ENCODE measurements at places on chromosomes 2 and 18. TPM values are rescaled to one million over a fixed set of nuclear protein-coding genes. Genes with fewer than 3 reads are reported as not detected.
A peak's percentile ranks its signal among the peaks of the same experiment; 100 is the strongest.

DNA sequence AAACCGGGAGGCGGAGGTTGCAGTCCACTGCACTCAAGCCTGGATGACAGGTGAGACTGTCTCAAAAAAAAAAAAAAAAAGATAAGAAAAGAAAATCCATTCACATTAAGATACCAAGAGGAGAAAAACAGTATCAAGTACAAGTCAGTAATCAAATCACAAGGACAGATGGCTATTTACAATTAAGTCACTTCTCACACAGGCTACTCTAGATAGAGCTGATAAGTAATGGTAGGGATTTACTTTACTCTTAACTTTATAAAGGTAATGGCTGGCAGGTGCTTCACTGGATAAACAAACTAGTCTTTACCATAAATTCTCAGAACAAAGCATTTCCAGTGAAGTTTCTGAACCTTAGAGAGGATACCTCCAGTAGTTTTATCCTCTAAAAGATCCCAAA lies 11.5 kb downstream of the SF3B1 start:
- DNase-seq: no peak
- peaks cover 18% of the 10 kb centered on the region for H3K4me1 ChIP-seq
- peaks cover 38% of the 10 kb centered on the region for H3K36me3 ChIP-seq
- no peak overlapping the region for H3K4me3 ChIP-seq
- H3K27me3 ChIP-seq: no peaks in the 10 kb centered on the region

- H3K4me1 ChIP-seq: no peaks in the 10 kb centered on the region
- H3K4me3 ChIP-seq: no peak overlapping the region
- no peaks in the 10 kb centered on the region for H3K27me3 ChIP-seq
- no peak for DNase-seq
These were observed 11.9 kb downstream of the IL18R1 start for GRCh38 chr2:102367331-102367971.

GRCh38 chr2:223860809-223861738 lies 23.7 kb upstream of the AP1S3 start:
- peak; percentile 68 for DNase-seq
- H3K4me3 ChIP-seq: no peak overlapping the region
- no peaks in the 10 kb centered on the region for H3K27me3 ChIP-seq
- H3K27ac ChIP-seq: peak overlapping the region; percentile 0

DNA sequence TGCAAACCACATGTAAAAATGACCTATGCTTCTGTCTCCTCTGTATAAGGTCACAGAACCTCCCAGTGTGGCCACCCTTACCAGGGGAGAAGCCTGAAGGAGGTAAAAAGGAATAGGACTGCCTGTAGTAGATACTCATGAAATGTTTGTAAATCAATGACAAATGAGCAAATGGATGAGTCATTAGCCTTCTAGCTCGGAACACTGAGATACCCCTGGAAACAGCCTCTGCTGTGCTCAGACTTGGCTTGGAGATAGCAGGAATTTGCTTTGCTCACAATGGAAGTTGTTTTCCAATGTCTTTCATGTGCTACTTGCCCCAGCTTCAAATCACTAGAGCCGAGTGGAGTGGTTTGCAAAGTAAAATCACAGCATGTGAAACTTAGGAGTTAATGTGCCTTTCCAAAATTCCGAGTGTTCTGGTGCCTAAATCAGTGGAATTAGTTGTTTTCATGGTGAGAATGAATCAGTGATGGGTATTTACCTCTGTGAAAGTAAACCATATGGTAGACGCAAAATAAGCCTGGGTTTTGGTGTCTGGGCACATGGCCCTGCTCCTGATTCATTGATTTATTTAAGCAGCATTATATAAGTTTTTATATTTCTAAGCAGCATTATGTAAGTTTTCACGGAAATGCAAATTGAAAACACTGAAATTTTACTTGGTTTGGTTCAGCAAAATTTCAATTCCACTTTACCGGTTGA lies 154.0 kb upstream of the MAP3K20 start:
- no peak overlapping the region for H3K27ac ChIP-seq
- no peaks in the 10 kb centered on the region for H3K27me3 ChIP-seq
- no peak overlapping the region for H3K4me3 ChIP-seq
- no peaks in the 10 kb centered on the region for H3K4me1 ChIP-seq

DNA sequence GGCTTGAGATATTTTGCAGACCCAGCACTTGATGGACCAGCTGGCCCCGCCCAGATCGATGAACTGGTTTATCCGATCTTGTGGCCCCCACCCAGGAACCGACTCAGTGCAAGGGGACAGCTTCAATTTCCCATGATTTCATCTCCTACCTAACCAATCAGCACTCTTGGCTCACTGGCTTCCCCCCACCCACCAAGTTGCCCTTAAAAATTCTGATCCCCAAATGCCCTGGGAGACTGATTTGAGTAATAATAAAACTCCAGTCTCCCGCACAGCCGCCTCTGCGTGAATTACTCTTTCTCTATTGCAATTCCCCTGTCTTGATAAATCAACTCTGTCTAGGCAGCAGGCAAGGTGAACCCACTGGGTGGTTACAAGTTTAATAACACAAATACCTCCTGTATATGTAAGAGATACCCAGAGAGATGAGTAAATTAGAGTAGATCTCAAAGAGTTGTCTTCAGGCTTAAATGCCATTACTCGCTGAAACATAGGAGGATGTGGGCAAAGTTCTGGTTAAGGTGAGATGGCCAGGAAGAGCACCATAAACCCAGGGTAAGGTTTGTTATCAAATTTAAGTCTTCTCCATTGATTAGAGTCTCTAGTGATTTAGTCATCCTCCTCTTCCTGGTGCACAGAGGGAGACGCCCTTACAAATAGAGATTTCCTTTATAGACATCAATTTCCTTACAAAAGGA lies 222.8 kb downstream of the ARL4C start:
- DNase-seq: no peak
- no peak overlapping the region for H3K27ac ChIP-seq
- peaks cover 8% of the 10 kb centered on the region for H3K4me1 ChIP-seq
- H3K4me3 ChIP-seq: no peak overlapping the region
- no peaks in the 10 kb centered on the region for H3K36me3 ChIP-seq
- H3K27me3 ChIP-seq: no peaks in the 10 kb centered on the region

DNA sequence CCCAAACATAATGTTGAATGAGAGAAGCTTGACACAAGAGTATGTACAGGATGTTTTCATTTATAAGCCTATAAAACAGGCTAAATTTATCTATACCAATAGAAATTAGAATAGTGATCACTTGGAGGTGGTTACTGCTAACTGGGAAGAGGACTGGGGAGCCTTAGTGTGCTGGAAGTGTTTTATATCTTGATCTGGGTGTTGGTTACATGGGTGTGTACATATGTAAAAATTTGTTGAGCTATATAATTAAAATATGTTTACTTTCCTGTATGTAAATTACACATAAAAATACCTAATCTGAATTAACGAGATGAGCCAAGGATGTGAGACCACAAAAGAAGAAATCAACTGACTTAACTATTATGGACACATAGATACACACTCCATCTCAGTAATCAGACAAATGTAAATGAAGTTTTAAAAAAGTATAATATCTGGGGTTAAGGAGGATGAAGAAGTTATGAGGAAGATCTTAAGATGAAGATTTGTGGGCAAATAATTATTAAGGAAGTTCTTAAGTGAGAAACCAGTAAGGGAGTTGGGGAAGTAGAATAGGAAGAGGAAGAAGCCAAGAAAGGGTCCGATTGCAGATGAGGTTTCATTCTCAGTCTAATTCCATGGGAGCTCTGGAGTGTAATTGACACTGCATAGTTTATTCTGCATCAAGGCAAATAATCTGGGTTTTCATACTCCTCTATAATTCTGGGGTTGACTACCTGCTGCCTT lies 32.3 kb upstream of the NABP1 start:
- H3K27ac ChIP-seq: no peak overlapping the region
- H3K36me3 ChIP-seq: no peaks in the 10 kb centered on the region
- no peak overlapping the region for H3K4me3 ChIP-seq
- H3K4me1 ChIP-seq: no peaks in the 10 kb centered on the region

DNA sequence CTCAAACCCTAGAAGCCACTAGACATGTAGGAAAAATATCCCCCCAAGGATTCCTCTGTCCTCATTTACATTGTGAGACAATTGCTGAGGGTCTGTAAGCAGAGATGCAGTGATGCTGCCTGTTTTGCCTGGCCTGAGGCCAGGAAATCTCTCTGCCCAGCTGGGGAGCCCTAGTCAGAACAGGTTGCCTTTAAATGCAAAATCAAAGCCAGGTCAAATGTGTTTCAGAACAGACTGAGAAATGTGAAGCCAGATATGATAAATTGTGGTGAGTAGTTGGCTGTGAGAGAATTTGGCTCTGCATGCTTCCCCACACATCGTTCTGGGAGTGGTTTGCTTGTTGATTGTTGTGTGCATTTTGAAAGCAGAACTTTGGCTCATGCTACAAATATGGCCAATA lies 38.4 kb upstream of the NXPH2 start:
- no peak for DNase-seq
- H3K4me3 ChIP-seq: no peak overlapping the region
- no peaks in the 10 kb centered on the region for H3K27me3 ChIP-seq

- no peaks in the 10 kb centered on the region for H3K36me3 ChIP-seq
- no peak overlapping the region for H3K4me3 ChIP-seq
- H3K27me3 ChIP-seq: no peaks in the 10 kb centered on the region
- no peak overlapping the region for H3K27ac ChIP-seq
- peaks cover 34% of the 10 kb centered on the region for H3K4me1 ChIP-seq
These were observed 230.9 kb downstream of the RBM43 start for GRCh38 chr2:151030663-151031230.

The HOXD1 gene
- total RNA-seq: 0.13 TPM

The SUMO1 gene
- 157 TPM for total RNA-seq
